ENCODE measurements at places on chromosomes 1 and 21. TPM values are rescaled to one million over a fixed set of nuclear protein-coding genes. Genes with fewer than 3 reads are reported as not detected.

ADAMTSL4 gene
- polyA plus RNA-seq: 13.6 TPM

CFHR4 gene
- not detected for polyA plus RNA-seq

DNA sequence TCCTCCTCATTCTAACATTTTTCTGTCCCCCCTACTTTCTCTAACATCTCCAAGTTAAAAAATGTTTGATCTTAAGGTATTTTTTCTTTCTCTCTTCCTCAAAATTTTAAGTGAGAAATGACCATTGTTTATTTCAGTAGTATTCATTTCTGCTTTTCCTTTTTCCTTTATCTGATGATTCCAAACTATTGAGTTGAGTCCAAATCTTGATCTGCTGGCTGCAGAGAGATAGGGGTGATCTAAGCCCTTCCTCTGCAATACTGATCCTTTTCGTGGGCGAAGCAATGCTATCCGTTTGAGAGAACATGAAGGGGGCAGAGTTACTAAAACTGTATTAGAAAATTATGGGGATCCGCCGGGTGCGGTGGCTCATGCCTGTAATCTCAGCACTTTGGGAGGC is 516 bp upstream of the NMNAT2 start:
- H3K4me1 ChIP-seq: peaks cover 6% of the 10 kb centered on the region
- no peaks in the 10 kb centered on the region for H3K36me3 ChIP-seq
- no peak overlapping the region for H3K4me3 ChIP-seq
- no peak for DNase-seq
- peaks cover 32% of the 10 kb centered on the region for H3K27me3 ChIP-seq

KCNT2 gene
- 0.61 TPM for polyA plus RNA-seq

- no peaks in the 10 kb centered on the region for H3K4me1 ChIP-seq
- H3K36me3 ChIP-seq: no peaks in the 10 kb centered on the region
- no peak for DNase-seq
- H3K27ac ChIP-seq: no peak overlapping the region
- no peak overlapping the region for H3K4me3 ChIP-seq
These were observed 21.9 kb downstream of the RHEX start for GRCh38 chr1:206074839-206075238.

NT5C1A gene
- polyA plus RNA-seq: not detected

GRCh38 chr21:31524140-31524539 is 135.4 kb upstream of the SOD1 start:
- no peak overlapping the region for H3K4me3 ChIP-seq
- H3K4me1 ChIP-seq: no peaks in the 10 kb centered on the region
- H3K27me3 ChIP-seq: no peaks in the 10 kb centered on the region
- no peak overlapping the region for H3K27ac ChIP-seq
- no peaks in the 10 kb centered on the region for H3K36me3 ChIP-seq
- no peak for DNase-seq

C1orf116 gene
- polyA plus RNA-seq: 29.7 TPM

GJA8 gene
- polyA plus RNA-seq: not detected

DNA sequence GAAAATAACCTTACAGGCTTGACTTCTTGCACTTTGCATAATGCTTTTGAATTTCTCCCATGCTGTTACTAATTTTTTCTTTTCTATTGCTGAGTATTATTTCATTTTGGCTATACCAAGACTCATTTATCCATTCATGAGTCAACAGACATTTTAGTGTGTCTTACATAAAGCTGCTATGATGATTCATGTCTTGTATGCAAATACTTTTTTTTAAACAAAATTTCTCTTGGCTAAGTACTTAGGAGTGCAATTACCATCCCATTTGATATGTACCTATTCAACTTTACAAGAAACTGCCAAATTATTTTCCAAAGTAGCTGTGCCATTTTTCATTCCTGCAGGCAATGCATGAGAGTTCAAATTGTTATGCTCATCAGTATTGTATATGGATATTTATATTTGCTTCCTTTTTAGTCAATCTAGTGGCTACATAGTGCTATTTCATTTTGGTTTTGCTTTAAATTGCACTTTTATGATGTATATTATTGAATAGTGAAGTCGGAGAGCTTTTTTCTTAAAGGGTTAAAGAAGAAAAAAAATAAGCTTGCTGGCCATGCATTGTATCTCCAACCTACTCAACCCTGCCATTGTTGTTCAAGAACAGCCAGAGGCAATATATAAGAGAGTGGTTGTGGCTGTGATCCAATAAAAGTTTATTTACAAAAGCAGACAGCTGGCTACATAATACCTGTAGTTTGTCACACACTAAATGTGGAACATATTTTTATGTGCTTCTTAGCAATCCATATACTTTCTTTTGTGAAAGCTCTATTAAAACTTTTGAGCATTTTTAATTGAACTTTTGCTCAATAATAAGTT is 862.8 kb downstream of the KCNT2 start:
- no peaks in the 10 kb centered on the region for H3K4me1 ChIP-seq
- H3K4me3 ChIP-seq: no peak overlapping the region
- DNase-seq: no peak
- no peaks in the 10 kb centered on the region for H3K36me3 ChIP-seq
- H3K27ac ChIP-seq: no peak overlapping the region

DNA sequence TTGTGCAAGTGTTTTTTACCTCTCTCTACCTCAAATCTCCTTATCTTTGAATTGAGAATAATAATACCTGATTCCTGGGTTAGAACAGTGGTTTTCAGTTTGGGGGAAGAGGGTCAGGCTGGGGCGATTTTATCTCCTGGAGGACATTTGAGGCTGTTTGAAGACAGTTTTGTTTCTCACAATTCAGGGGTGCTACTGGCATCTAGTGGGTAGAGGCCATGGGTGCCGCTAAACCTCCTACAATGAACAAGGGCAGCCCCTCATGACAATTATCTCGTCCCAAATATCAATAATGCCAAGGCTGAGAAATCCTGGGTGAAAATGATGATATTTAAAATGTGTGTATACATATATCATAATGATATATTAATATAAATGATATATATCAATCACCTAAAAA is 139.1 kb upstream of the USH2A start:
- H3K36me3 ChIP-seq: peaks cover 2% of the 10 kb centered on the region
- H3K27ac ChIP-seq: no peak overlapping the region
- H3K27me3 ChIP-seq: no peaks in the 10 kb centered on the region
- no peak overlapping the region for H3K4me3 ChIP-seq
- H3K4me1 ChIP-seq: no peaks in the 10 kb centered on the region
- no peak for DNase-seq

DNA sequence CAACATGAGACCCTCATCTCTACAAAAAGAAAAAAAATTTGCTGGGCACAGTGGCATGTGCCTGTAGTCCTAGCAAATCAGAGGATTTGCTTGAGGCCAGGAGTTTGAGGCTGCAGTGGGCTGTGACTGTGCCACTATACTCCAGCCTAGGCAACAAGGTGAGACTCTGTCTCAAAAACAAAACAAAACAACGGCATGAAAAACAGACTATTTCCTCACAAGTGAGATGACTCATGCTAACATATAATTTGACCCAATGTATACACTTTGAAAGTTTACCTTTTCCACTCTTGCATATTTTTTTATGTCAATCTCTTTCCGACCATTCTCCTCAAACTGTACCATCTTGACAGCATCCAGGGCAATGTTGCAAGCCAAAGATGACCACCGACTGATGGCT is 17.5 kb downstream of the CCT3 start:
- H3K4me1 ChIP-seq: no peaks in the 10 kb centered on the region
- peaks cover 50% of the 10 kb centered on the region for H3K36me3 ChIP-seq
- H3K4me3 ChIP-seq: no peak overlapping the region
- DNase-seq: no peak
- no peak overlapping the region for H3K27ac ChIP-seq
- H3K27me3 ChIP-seq: no peaks in the 10 kb centered on the region

DNA sequence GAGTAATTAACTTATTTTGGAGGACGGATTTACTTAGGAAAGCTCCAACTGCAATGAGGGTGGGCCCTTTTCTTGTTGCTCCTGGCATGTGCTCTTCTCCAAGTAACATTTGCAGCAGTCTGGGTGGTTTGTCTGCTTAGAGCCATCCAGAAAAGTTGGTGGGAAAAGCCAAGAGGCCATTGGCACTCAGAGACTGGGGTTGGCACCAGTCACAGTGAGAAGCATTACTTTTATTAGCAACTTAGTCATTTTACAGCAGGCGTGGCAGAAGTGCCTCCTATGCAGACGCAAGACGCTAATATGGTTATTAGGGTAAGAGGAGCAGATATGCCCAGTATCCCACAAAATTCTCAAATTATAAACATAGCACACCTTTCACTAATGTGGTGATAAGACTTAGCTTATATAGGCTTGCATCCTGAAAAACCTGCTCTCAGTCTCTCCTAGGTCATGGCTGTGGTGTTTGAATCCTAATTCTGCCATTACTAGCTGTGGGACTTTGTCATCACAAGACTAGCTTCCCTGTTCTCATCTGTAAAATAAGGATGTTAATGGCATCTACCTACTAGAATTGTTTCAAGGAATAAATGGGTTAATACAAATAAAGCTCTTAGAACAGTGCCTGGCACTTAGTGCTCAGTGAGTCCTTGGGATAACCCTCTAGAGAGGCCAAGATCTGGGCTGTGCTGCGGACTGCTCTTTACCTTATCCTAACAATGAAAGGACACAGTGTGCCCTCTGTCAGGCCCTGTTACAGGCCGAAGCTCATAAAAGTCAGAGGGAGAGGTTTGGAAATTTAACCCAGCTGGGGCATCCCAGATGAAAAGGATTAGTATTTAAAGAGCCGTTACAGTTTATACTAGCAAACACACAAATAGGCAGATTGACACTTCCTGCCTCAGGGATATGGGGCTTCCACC is 154.6 kb downstream of the ROR1 start:
- H3K4me3 ChIP-seq: no peak overlapping the region
- no peak for DNase-seq
- no peaks in the 10 kb centered on the region for H3K36me3 ChIP-seq
- no peak overlapping the region for H3K27ac ChIP-seq

DNA sequence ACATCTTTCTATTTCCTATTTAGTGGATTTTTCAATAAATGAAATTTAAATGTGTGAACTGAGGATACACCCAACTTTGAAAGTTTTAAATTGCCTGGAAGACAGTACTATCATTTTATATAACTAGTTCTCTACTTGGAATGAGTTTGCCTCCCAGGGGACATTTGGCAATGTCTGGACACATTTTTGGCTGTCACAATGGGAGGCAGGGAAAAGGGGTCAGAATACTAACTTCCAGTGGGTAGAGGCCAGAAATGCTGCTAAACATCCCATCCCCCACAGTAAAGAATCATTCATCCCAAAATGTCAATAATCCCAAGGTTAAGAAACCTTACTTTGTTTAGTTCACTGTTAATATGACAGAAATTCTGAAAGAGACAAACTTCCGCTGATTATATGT is 13.2 kb upstream of the NRAS start:
- no peaks in the 10 kb centered on the region for H3K4me1 ChIP-seq
- no peaks in the 10 kb centered on the region for H3K27me3 ChIP-seq
- H3K27ac ChIP-seq: no peak overlapping the region
- H3K36me3 ChIP-seq: peaks cover 32% of the 10 kb centered on the region

DNA sequence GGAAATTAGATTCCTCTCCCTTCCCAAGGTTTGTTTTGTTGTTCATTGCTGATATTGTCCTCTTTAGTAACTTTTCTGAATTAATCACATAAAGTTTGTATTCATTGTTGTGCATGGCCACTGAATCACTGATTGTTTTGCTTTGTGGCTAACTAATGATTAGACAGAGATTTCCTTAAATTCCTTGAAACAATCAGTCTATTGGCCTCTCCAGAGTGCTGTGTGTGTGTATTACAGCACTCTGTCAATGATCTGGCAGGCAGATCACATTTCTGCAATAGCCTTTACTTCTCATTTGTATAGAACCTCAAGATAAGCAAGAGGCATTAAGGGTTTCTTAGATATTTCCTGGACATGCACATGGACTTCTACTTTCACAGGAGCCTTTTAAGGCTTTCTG is 78.6 kb downstream of the DUSP10 start:
- no peaks in the 10 kb centered on the region for H3K36me3 ChIP-seq
- no peak for DNase-seq
- H3K27me3 ChIP-seq: no peaks in the 10 kb centered on the region
- no peaks in the 10 kb centered on the region for H3K4me1 ChIP-seq

DNA sequence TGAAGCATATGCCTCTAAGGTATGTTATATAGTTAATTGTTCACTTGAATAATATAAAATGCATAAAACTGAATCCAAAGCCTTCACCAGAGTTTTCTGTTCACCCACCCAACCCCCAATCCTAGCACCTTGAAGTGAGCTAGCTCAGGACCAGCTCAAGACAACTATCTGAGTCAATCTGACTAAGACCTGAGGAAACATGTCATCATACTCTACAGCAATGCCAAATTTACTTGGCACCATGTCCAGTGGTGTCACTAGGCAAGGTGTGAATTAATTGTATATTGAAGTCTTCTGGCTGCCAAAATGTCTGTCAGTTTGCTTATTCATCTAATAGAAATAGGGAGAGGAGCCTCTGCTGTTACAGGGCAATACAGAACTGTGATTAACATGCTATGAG is 3.8 kb downstream of the DNASE2B start:
- peaks cover 2% of the 10 kb centered on the region for H3K4me1 ChIP-seq
- DNase-seq: no peak
- no peaks in the 10 kb centered on the region for H3K27me3 ChIP-seq
- no peak overlapping the region for H3K27ac ChIP-seq

FAM43B gene
- polyA plus RNA-seq: 0.27 TPM

ZNHIT6 gene
- polyA plus RNA-seq: 9.2 TPM

- no peaks in the 10 kb centered on the region for H3K27me3 ChIP-seq
- no peaks in the 10 kb centered on the region for H3K36me3 ChIP-seq
- no peaks in the 10 kb centered on the region for H3K4me1 ChIP-seq
- no peak overlapping the region for H3K4me3 ChIP-seq
- no peak overlapping the region for H3K27ac ChIP-seq
These were observed 57.0 kb downstream of the MORN1 start for GRCh38 chr1:2334366-2334765.

SLC44A3 gene
- polyA plus RNA-seq: 28.3 TPM

GRCh38 chr1:16017461-16018303 is at the start of gene HSPB7:
Gene HSPB7, minus strand, starts transcription at chr1:16018043. Its CDS starts 80 bp downstream, at chr1:16017963.
- H3K4me1 ChIP-seq: peaks cover 37% of the 10 kb centered on the region
- H3K4me3 ChIP-seq: no peak within 1 kb of the TSS
- DNase-seq: peak; percentile 42
- no peaks in the 10 kb centered on the region for H3K36me3 ChIP-seq
- no peaks in the 10 kb centered on the region for H3K27me3 ChIP-seq
- peak within 1 kb of the TSS; percentile 73 for H3K27ac ChIP-seq

Data from small intestine (tissue), 16 donors.